Left ventricle myocardium inferior (tissue), 1 donor: ENCODE measurements at places on chromosomes 12 and 14. TPM values are rescaled to one million over a fixed set of nuclear protein-coding genes. Genes with fewer than 3 reads are reported as not detected.

DNA sequence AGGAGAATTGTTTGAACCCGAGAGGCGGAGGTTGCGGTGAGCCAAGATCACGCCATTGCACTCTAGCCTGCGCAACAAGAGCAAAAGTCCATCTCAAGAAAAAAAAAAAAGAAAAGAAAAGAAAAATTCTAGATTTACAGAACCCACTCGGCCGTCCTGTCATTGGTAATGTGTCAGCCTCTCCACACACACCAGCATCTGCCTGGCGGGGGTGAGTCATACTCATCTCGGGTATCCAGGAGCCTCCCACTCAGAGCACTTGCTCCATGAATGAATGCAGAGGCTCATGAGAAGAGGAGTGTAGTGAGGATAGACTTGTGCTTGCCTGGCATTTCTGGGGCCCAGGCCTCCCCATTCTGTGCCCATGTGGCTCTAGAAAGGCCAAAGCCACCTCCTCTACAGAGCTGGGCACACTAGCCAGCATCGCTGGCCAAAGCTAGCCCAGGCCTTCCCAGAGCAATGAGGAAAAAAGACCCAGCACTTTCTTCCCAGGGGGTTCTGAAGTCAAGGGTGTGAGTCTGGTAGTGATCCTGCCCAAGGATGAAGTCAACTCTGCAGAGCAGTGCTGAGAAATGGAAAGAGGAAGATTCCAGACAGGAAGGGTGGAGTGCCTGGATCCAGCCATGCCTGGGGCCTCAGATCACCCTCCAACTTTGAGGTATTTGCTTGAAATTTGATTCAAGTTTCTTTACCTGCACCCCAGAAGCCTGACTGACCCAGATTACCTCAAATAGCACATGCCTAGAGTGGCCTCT lies 31.2 kb upstream of the KLC1 start:
- peak; percentile 25 for DNase-seq

DNA sequence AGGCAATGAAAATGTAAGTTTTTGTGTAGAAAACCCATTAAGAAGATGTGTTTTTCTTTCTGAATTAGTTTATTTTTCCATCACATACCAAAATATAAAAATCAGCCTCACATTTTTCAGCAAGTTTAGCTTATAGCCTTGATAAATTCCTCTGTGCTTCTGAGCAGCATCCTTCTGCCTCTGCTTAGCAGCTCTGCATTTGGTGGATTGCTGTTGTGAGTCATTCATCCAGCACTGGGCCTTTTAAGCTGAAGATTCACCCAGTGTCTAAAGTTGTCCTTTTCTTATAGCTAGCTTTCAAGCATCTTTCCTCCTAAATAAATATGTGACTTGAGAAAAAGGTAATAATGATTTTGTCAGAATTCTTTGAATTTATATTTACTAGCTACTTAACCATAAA lies 206.1 kb downstream of the PCNX1 start:
- no peak for DNase-seq

- DNase-seq = no peak
Observed at GRCh38 chr12:68285541-68285940, 32.1 kb upstream of the IL22 start.

The TPH2 gene
- total RNA-seq = not detected

The PIANP gene
- 0.41 TPM for total RNA-seq

GRCh38 chr14:53953828-53954550 lies 2.6 kb downstream of the BMP4 start:
- DNase-seq = peak; percentile 38

The GPRC5D gene
- total RNA-seq = not detected

DNA sequence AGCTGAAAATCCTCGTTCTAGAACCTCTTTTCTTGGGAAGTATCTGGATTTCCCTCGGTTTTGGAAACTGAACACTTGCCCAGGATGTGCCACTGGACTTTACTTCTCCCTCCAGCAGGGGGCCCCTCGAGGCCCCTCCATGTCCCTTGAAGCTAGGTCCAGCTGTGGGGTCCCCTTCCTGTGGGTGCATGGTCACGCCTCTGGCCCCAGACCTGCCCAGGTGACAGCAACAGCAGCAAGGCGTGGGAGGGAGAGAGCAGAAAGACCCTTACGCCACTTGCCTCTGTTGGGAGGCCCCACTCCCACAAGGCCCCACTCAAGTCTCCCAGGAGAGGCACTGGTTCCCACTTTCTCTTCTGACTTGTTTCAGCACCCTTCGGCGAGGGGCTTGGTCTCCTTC lies 3.1 kb downstream of the SLC25A29 start:
- DNase-seq = no peak

DNA sequence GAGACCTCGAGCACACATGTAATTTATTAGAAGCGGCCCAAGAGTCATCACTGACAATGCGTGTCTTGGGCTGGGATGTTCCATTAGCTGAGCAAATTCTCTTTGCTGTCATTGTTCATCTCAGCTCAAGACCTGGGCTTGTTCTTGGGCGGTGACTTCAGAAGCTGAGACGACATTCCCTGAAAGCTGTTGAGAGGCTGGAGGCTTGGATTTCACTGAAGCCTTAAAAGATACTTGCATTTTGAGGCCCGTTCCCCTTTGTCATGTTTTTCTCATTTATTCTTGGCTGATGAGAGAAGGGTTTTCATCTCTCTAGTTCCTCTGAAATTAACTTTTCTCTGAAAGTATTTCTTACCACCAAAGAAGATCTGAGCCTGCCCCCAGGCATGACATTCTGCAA lies 16.6 kb upstream of the SUSD6 start:
- DNase-seq = no peak

DNA sequence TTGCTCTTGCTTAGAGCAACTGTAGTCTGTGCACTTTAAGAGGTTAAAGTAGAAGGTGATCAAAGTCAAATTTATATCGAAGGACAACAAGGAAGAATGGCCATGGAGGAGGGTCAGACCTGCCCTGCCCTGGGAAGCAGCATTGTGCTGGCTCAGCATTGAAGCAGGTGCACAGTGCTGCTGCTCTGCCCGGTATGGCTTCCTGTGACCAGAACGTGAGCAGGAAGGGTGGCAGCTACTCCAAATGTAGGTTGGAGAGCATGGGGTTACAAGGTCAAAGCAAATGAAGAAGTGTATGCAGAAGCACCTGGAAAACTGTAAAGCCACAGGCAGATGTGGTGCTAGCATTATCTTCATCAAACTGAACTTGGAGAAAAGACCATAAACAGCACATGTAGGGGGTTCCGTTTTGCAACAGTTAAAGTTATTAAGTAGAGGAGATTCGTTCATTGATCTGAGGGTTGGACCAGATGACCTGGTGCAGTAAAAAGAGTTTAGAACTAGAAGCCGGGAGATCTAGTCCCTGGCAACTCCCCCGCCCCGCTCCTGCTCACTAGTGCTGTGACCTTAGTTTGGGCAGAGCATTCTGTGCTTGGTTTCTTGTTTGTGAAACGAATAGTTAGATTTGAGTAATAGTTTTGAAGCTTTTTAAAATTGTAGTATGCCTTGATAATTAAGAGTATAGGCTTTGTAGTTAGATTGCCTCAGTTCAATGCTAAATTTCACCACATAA lies 84.2 kb downstream of the SCN8A start:
- DNase-seq = no peak

DNA sequence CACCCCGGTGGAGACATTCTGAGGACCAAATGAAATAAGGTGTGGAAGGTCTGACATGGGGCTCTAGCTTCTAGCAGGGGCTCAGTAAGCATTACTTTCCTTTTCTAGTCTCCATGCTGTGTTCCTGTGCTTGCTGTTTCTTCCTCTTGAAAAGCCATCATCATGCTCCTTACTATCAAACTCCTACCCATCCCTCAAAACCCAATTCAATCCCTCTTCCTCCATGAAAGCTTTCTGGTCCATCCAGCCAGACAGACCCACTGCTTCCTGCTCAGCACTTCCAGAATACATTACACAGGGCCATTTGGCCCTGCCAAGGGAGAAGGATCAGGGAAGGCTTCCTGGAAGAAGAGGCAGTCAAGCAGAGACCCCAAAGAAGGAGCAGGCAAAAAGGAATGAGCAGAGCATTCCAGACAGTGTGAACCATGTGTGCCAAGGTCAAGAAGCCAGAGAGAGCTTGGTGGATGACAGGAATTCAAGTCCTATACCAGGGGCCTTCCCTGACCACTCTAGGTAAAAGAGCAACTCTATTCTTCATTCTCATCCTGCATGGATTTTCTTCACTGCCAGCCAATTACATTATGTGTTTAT lies 59.5 kb downstream of the NUAK1 start:
- DNase-seq = no peak

The RASSF8 gene
- total RNA-seq = 33.7 TPM

- DNase-seq = no peak
Observed at GRCh38 chr12:50665170-50665569, 98.7 kb upstream of the ATF1 start.

- no peak for DNase-seq
Observed at GRCh38 chr12:106724116-106724515, 50.4 kb upstream of the RIC8B start.

The SIVA1 gene
- 55.6 TPM for total RNA-seq

GRCh38 chr12:124939421-124940142 lies 25.1 kb upstream of the UBC start:
- DNase-seq = peak; percentile 85

DNA sequence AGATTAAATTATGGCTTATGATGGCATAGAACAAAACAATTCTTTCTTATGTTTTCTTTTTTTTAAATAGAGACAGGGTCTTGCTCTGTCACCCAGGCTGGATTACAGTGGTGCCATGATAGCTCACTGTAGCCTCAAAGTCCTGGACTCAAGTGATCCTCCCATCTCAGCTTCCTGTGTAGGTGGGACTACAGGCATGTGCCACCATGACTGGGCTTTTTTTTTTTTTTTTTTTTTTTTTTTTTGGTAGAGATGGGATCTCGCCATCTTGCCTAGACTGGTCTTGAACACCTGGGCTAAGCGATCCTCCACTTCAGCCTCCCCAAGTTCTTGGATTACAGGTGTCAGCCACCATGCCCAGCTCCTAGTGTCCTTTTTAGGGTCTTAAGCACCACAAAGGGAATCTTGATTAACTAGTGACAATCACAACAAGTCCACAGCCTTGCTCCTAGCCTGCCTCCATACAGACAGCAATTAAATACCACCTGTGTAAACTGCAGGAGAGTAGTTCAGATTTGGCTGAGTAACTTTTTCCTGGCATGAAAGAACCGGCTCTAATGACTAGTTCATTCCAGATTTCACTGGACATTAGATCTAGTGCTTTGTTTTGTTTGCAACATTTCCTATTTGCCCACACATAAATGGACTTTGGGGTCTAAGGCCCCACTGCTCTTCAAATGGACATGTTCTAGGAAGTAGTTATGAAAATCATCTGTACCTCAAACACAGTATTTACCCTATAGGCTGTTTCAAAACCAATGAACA lies 61.6 kb downstream of the SH2B3 start:
- no peak for DNase-seq

- no peak for DNase-seq
Observed at GRCh38 chr12:112617153-112617505, 174.4 kb upstream of the RPH3A start.

The COX8C gene
- total RNA-seq = 1.3 TPM

- DNase-seq = no peak
Observed at GRCh38 chr14:55721353-55721752, 141.3 kb downstream of the KTN1 start.

The CD4 gene
- 7.4 TPM for total RNA-seq

GRCh38 chr12:118455327-118455726 lies 79.0 kb downstream of the SUDS3 start:
- no peak for DNase-seq

The NOPCHAP1 gene
- total RNA-seq = 11.1 TPM

The OAS1 gene
- total RNA-seq = 4.8 TPM

The CCND2 gene
- 283 TPM for total RNA-seq

GRCh38 chr14:96895658-96896271 lies 98.6 kb downstream of the VRK1 start:
- DNase-seq = no peak

DNA sequence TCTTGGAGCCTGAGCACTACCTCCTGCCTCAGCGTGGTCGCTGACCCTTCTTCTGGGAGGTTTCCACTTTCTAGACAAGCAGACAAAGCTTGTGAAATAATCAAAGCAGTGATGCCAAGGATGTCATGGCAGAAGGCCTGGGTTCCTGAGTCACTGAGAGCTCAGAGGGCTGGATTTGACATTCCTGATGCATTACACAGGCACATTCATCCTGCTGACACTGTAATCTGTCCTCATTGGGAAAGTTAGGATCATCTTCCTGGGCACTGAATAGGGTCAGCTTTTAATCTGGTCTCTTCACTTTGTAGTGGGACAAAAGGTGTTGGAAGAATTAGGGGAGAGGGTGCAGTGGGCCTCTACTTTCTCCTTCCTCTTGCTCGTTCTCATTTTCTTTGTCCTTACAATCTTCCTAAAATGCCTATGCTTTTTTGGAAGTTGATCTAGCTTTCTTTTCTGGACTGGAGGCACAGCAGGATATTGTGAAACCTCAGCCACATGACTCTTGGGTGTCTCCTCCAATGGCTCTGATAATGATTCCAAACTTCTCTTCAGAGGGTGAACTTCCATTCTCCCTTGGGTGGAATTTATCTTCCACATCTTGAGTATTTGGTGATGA lies 29.6 kb downstream of the EEA1 start:
- DNase-seq = peak; percentile 71

GRCh38 chr14:88934351-88934806 lies 109.9 kb downstream of the TTC8 start:
- no peak for DNase-seq

- DNase-seq = peak; percentile 23
Observed at GRCh38 chr12:87995581-87996178, 33.5 kb downstream of the C12orf50 start.

- DNase-seq = no peak
Observed at GRCh38 chr14:58701156-58701555, 63.4 kb downstream of the DACT1 start.

The SLC10A1 gene
- not detected for total RNA-seq

GRCh38 chr12:26734510-26735248 lies 98.3 kb downstream of the ITPR2 start:
- no peak for DNase-seq

GRCh38 chr12:117331691-117332090 lies 29.7 kb downstream of the NOS1 start:
- DNase-seq = no peak

The SRSF9 gene
- 34.4 TPM for total RNA-seq

GRCh38 chr14:77046721-77047120 lies 18.2 kb upstream of the IRF2BPL start:
- DNase-seq = no peak

The FAM186B gene
- 0.33 TPM for total RNA-seq

The SIX4 gene
- total RNA-seq = 1.5 TPM

The KIF26A gene
- total RNA-seq = 6.5 TPM

The GALNT16 gene
- 70.5 TPM for total RNA-seq

DNA sequence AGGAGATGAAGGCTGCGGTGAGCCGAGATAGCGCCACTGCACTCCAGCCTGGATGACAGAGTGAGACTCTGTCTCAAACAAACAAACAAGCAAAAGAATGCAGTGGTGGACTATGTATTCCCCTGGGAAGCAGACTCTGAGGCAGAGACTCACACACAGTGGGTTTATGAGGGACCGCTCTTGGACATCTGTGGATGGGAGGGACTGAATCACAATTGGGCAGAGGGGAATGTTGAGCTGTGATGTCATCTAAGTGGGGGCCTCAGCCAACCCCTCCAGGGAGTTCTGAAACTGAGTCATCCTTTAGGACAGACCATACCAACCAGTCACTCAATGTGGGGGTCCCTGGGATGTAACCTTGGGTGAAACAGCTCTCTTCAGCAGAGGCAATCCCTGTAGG lies 151.0 kb downstream of the SUDS3 start:
- DNase-seq = no peak

DNA sequence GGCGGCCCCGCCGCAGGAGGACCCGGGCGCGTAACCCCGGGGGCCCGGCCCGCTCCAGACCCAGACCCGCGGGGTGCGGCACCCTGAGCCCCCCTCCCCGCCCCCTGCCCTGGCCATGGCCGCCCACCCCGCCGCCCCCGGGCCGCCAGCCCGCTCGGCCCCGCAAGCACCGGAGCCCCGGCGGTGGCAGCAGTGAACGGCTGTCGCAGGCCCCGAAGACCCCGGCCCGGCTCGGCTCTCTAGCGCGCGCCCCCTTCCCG lies 221 bp downstream of the MARCHF9 start:
- DNase-seq = no peak
